PC-9 (cell line): ENCODE measurements at places on chromosomes 4 and X. TPM values are rescaled to one million over a fixed set of nuclear protein-coding genes. Genes with fewer than 3 reads are reported as not detected.

The CXCL8 gene
- total RNA-seq, result 0.35 and 0.38 TPM in 2 replicates

The CHST7 gene
- 0.94 and 1.1 TPM in 2 replicates for total RNA-seq

The TMEM255A gene
- total RNA-seq, result 9.4 and 16.7 TPM in 2 replicates

The SYTL5 gene
- total RNA-seq, result not detected in 2 replicates

The SPANXA2 gene
- 3.5 and 4.7 TPM in 2 replicates for total RNA-seq

The CYSLTR1 gene
- not detected in 2 replicates for total RNA-seq

The SMARCA5 gene
- 34.4 and 40.5 TPM in 2 replicates for total RNA-seq

The MAP9 gene
- 9.7 and 11.0 TPM in 2 replicates for total RNA-seq

The PHKA1 gene
- 15.5 and 17.2 TPM in 2 replicates for total RNA-seq

The SMIM31 gene
- not detected in 2 replicates for total RNA-seq

The KANTR gene
- total RNA-seq, result 25.1 and 25.3 TPM in 2 replicates

The TRMT10A gene
- 4.6 and 6.1 TPM in 2 replicates for total RNA-seq

The SPANXN3 gene
- total RNA-seq, result not detected in 2 replicates

The FAAH2 gene
- 8.2 and 10.4 TPM in 2 replicates for total RNA-seq

The CEP44 gene
- 20.2 and 22.4 TPM in 2 replicates for total RNA-seq

The FAM156A gene
- 26.8 and 34.2 TPM in 2 replicates for total RNA-seq

The BRS3 gene
- not detected in 2 replicates for total RNA-seq

The S100P gene
- total RNA-seq, result 480 and 837 TPM in 2 replicates

The AKAP14 gene
- total RNA-seq, result 2.7 TPM in 1 of 2 replicates, not detected in the other

The APLN gene
- total RNA-seq, result 0.13 TPM in 2 replicates

The ARSD gene
- 15.5 and 17.4 TPM in 2 replicates for total RNA-seq

The MAGEA8 gene
- total RNA-seq, result not detected in 2 replicates

The BTC gene
- total RNA-seq, result 4.5 TPM in 2 replicates

The SLIT2 gene
- total RNA-seq, result 4.8 and 5.3 TPM in 2 replicates

The EXOC1 gene
- total RNA-seq, result 23.1 and 27.1 TPM in 2 replicates

The GABRG1 gene
- total RNA-seq, result not detected in 2 replicates

The FRAS1 gene
- 13.1 and 17.3 TPM in 2 replicates for total RNA-seq

The FGF5 gene
- not detected in 2 replicates for total RNA-seq

The FATE1 gene
- not detected in 2 replicates for total RNA-seq

The ZNF280C gene
- 5.8 and 7.8 TPM in 2 replicates for total RNA-seq

The NUP62CL gene
- 20.2 and 20.9 TPM in 2 replicates for total RNA-seq

The MAGEA9B gene
- not detected in 2 replicates for total RNA-seq

The HS6ST2 gene
- total RNA-seq, result 13.4 and 15.0 TPM in 2 replicates

The AREG gene
- 4.5 and 6.4 TPM in 2 replicates for total RNA-seq

The FABP2 gene
- not detected in 2 replicates for total RNA-seq

The SCD5 gene
- 34.3 and 41.1 TPM in 2 replicates for total RNA-seq

The CAPN6 gene
- total RNA-seq, result not detected in 2 replicates

The SSX2 gene
- 52.2 TPM in 1 of 2 replicates, not detected in the other for total RNA-seq
